Upper lobe of right lung (tissue), 1 donor: ENCODE measurements at places on chromosomes 16 and 17.

GRCh38 chr17:2042390-2042847 is 597 bp downstream of the OVCA2 start:
- DNase-seq: no peak

- no peak for DNase-seq
These were observed 18.9 kb downstream of the DNAH17 start for GRCh38 chr17:78558181-78558850.

- DNase-seq: no peak
These were observed 21.5 kb downstream of the TNS4 start for GRCh38 chr17:40479754-40480480.

DNA sequence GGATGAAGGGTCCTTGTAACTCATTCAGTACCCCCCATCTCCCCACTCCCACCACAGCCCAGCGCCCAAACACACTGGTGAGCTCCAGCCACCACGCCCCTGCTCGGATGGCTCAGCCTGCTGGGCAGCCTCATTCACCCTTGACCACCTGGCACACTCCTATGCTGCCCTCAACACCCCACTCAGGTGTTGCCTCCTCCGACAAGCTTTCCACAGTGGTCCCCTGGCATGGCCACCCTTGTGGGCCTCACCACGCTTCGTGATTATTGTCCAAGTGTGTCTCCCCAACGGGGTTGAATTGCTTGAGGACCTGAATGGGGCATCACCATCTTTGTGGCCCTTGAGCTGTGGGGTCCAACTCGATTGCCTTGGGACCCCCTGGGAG is 12.0 kb upstream of the DOC2B start:
- no peak for DNase-seq

GRCh38 chr16:82979406-82980111 is 352.8 kb downstream of the CDH13 start:
- no peak for DNase-seq

DNA sequence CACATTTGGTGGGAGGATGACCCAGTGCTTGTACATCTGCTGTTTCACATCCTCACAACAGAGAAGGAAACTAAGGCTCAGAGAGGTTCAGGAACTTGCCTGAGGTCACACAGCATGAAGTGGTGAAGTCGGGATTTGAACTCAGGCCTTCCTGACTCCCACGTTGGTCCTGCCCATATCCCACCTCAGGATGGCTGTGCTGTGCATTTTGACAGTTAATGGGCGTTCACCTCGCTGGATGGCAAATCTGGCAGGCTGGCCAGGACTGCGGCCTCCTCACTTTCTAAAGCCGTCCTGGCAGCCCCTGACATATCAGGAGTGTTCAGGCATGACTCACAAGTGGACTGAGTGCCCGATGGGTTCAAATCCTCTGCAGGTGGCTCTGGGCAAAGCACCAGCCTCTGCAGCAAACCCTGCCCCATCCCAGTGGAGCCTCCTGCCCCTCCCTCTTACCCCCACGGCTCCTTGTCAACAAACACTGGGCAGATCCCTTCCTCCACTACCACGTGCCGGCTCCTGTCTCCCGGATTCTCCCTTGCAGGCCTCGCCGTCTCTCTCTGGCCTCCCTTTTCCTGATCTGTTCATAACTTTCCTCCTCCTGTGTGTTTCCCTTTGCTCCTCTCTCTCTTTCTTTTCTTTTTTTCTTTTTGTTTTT is 29.2 kb downstream of the SOCS3 start:
- no peak for DNase-seq

GRCh38 chr17:28279411-28279810 is 39.6 kb upstream of the TMEM97 start:
- no peak for DNase-seq

GRCh38 chr17:31609996-31610910 is 218.8 kb downstream of the RAB11FIP4 start:
- DNase-seq: no peak

DNA sequence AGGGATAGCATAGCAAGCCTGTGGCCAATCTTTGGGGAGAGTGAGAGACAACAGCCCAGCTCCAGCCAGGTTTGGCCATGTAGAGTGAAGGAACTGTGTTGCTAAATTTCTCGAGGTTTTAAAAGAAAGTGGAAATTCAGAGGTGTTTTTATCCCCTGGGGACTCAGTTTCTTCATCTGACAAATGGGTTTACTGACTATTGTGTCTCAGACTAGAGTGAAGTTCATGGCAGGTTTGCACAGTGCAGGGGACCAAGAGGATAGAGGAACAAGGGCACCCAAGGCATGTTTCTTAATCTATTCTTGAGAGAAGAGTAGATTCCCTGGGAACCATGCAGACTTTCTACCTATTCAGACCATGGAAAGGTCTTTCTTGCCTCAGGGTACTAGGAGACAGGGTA is 555.8 kb upstream of the C16orf82 start:
- no peak for DNase-seq

GRCh38 chr17:78496311-78496710 is 80.9 kb downstream of the DNAH17 start:
- peak; percentile 13 for DNase-seq

- no peak for DNase-seq
These were observed 2.1 kb upstream of the CCR7 start for GRCh38 chr17:40567377-40567776.
